ENCODE measurements at places on chromosomes 3 and 15.

DNA sequence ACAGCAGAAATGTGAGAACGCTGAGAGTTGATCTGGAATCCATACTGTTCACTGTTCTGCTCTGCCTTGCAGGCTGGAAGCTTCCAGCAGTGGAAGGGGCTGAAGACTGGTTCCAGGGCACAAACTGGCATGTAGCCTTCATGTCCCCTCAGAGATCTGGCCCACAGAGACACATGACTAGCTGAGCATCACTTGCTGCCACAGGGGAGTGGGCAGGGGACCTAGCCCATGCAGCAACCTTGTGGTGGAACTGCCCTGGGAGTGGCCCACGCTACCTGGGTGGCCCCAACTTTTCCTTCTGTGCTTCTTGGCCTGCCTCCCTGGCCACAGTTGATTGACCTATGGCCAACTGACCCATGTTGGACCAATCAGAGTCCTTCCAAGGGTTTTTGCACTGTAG lies 98.1 kb downstream of the TPRA1 start:
- no peak for DNase-seq

DNA sequence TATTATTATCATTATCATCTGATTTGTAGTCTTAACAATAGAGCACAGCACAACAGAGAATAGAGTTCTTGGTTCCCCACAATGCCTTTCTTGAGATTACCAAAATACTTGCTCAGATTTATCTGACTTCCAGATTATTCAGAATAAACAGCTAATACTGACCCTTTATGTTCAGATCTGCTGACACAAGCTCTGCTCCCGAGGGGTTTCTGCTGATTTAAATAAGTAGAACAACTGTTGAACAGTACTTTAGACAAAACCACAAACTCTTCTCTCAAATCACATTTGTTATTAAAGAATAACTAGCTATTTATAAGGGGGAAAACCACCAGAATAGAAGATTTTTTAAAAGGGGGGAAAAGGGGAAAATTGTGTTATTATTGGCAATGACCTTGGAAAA lies 380.2 kb upstream of the ATP11B start:
- DNase-seq = no peak

DNA sequence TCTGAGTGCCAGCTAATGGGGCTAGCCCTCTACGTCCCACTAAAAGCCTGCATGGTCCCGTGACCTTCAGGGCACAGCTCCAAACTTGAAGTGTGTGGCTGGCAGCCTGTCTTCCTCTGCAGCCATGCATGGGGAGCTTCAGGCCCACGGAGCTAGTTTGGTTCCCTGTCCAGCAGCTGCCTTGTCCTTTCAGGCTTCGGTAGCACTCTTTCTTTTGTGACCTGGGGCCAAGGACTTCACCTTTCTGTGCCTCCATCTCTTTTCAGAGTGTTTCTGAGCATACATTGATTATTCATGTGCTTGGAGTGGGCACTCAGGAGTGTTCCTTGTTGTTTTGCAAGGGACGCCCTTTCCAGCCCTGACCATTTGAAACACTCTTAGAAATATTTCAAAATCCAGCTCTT lies 155.2 kb downstream of the DNAJB8 start:
- DNase-seq = no peak

DNA sequence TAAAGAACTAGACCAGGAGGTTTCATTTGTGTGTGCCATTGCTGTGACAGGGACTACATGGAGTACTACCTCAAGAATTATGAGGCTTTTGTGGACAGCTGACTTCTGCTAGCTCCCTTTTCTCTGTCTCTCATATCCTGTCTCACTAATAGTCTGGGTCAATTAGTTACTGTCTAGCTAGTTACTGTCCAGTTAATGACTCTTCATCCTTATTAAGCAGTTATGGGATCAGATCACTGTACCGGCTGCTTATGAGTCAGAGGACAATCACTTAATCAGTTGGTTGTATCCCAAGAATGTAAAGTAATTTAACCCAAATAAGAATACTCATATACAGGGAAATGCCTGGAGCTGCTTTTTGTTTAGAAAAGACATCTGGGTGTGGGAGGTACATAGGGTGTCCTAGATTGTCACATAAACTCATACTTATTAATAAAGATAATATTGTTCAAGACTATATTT lies 158.0 kb downstream of the CDIN1 start:
- DNase-seq = peak; percentile 32

DNA sequence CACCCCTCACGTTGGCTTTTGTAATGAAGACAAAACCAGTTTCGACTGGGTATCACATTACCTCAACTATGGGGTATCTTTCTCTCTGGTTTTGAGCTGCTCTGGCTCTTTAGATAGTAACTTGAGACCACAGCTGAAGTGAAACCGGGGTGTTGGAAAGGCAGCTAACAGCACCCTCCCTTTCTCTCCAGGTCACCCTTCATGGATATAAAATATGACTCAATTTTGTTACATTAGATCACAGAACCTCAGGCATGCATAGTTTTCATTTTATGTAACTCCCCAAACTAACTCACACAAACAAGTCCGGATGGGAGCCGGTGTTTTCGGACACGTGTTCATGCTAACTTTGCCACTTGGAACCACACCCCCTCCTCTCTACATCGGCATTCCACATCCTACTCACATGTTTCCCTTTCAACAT lies 90.7 kb downstream of the NR2F2 start:
- peak; percentile 68 for DNase-seq

DNA sequence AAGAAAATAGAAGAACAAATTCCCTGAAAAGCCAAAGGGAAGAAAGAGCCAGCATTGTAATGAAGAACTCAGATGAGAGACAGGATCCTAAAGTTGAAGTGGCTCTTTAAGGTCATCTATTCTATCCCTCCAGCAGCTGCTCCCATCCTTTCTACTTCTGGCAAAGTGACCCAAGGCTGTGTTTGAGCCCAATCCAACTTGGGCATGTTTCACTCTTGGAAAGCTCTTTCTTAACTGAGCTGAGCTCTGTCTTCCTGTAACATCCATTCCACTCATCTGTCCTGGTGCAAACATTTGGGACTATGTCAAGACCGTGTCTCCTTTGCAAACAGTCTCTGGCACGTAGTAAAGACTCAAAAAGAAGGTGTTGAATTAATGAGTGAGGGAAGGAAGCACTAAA lies 298.1 kb upstream of the IGF1R start:
- no peak for DNase-seq

GRCh38 chr3:161602475-161602874 lies 105.9 kb downstream of the OTOL1 start:
- DNase-seq = peak; percentile 5

- no peak for DNase-seq
These were observed 22.5 kb downstream of the SLC6A6 start for GRCh38 chr3:14424711-14425580.

DNA sequence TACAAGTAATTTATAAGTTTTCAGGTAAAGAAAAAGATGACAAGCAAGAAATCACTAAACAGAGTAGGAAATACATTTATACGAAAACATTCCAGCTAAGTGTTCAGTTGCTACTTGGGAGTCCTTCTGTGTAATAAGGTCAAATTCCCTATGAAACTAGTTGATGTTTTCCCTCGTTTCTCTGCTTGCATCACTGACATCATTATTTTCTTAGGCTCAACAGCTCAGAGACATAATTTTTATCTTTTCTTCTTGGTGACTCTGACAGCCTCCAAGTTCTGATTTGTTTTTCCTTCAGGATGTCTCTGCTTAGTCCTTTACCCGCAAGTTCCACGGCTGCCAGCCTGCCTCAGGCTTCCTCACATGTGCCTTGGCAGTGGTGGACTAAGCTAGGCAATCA lies 173.6 kb downstream of the P3H2 start:
- no peak for DNase-seq

DNA sequence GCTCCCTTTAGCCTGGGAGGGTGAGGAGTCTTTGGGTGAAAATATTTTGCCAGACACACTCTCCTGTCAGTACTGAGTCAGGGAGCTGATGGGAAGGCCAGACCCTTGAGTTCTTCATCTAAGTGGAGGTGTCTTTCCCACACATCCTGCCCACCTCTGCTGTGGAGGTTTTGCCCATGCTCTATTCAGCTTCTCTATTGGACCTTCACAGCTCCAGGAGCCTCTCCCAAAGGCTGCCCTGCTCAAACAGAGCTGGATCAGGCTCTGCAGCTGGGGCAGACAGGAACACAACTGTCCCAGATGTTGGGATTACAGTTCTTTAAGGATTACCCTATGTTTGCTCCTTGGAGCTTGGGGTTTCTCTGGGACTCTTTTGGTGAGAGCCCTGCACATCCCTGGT lies 77.9 kb downstream of the SPSB4 start:
- no peak for DNase-seq

DNA sequence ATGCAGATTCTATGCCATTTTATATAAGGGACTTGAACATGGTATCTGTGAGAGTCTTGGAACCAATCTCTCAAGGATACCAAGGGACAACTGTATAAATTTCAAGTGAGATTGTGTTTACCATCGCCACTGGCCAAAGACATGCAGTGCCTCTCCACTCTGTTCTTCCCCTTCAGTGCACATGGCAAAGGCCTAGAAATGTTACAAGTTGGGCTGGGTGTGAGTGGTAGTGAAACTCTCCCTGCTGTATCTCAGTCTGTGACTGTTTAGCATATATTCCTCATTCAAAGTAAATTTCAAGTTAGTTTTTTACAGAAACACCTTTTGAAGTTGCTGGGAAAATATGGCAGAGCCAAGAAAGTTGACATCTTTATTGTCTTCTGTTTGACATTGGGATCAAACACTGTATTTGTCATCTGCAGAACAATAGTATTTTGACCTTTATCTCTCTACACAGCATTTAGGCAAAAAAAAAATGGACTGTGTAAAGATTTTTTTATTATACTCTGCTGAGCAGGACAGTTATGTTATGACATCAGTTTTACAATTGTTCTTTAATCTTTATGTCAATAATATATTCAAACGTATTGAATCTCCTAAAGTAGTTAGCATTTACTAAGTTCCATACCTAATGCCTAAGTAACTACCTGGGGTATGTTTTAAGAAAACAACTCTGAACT lies 101.4 kb downstream of the CCNL1 start:
- DNase-seq = no peak

DNA sequence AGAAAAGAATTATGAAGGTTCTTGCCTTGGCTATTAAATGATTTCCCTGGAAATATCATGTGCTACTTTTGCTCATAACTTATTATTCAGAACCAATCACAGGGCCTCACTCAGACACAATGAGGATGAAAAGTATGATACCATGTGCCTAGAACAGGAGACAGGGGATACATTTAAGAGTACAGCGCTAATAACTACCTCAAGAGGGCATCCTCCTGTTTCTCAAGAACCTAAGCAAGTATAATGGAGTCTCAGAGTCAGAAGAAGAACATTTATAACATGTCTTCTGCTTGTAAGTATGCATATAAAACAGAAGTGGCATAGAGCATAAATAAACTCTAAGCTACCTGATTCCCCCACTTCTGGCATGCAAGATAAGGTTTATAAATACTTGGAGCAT lies 125.4 kb upstream of the MME start:
- peak; percentile 78 for DNase-seq

DNA sequence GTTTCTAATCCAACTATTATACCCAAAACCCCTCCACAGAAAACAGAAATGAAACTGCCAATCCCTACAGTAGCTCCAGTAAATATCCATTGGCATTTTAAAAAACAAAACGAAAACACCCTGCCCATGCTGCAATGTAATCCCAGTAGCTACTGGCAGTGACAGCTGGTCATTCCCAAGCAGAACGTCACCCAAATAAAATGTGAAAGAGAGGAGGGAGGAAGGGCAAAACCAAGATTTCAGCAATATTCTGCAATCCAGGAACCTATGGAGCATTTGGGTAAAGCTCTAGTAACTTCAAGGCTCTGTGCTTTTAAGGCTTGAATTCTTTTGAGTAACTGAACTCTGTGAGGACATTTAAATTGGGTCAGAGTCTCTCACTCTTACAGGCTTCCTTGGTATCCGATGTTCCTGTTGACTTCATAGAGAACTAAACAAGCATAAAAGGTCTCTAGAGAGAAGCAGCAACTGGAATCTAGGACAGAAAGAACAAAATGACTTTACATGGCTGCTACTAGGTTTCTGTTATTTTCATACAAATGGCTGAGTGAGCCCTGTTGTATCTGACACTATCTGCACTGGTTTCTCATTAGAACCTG lies 136.2 kb downstream of the TNIK start:
- DNase-seq = peak; percentile 78

- no peak for DNase-seq
These were observed 1.5 kb downstream of the CAMK1 start for GRCh38 chr3:9768141-9768775.

DNA sequence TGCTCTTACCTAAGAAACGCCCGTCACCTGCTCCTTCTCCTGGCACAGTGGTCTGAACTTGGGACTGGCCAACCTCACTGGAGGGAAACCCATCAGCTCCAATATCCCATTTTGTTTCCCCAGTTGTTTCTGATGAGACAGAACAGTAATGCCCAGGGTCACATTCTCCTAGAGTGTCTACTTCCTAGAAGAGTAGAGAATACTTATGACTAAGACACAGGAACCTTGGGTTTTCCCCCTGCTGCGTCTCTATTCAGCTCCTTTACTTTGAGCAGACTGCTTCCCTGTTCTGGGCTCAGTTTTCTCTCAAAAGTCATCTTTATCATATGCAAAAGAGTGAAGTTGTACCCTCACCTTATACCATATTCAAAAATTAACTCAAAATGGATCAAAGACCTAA lies 79.4 kb downstream of the POLR2M start:
- DNase-seq = no peak

- no peak for DNase-seq
These were observed 14.3 kb downstream of the DUOX2 start for GRCh38 chr15:45099549-45100165.

DNA sequence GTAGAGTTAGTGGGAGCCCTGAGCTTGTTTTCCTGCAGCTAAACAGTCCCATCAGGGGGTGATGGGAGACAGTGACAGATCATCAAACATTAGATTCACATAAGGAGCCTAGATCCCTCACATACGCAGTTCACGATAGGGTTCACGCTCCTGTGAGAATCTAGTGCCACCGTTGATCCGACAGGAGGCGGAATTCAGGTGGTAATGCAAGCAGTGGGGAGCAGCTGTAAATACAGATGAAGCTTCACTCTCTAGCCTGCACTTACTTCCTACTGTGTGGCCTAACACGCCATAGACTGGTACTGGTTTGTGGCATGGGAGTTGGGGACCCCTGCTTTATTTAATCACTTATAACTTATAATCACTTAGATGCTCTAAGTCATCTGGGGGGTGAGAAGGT lies 179.1 kb downstream of the AKAP13 start:
- no peak for DNase-seq

- DNase-seq = no peak
These were observed 6.1 kb upstream of the CHST14 start for GRCh38 chr15:40464595-40465185.
